ENCODE measurements at places on chromosomes 2 and 18. TPM values are rescaled to one million over a fixed set of nuclear protein-coding genes. Genes with fewer than 3 reads are reported as not detected.

STARD6 gene
- not detected for total RNA-seq

GPBAR1 gene
- total RNA-seq = 3.5 TPM

RAB17 gene
- 217 TPM for total RNA-seq

RETSAT gene
- total RNA-seq = 490 TPM

DNA sequence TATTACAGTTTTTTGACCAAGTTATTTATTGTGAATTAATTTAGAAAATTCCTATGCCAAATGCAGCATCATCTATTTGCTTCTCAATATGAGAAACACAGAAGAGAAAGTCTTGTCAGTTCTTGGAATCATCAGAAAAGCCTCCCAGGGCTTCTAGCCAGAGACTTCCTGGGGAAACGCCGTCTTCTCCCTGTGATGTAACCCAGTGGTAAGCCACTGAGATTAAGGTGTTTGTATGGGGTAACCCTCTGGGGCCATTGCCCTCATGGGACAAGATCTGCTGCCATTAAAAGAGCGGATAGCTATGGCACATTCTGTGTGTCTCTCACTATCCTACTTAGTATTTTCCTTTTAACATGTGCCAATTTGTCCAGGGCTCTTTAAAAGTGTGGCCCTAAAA lies 28.0 kb downstream of the ANKRD29 start:
- no peak for DNase-seq

DNA sequence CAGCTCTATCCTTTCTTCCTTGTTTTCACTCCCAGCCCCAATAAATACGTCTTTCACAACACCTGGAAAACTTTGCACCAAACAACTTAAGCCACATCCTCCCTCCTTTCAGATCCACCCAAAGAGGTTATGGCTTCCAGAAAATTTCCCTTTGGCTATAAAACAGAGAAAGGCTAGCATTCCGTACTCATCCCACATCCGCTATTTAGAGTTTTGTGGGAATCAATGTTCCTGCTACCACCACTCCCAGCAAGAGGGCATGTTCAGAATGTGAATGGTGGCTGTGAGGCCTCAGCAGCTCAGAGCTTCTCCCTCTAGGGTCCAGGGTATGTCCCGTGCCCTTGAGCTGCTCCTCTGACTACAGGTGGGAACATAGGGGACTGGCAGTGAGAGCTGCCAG lies 214.6 kb downstream of the NCK2 start:
- no peak for DNase-seq

DNA sequence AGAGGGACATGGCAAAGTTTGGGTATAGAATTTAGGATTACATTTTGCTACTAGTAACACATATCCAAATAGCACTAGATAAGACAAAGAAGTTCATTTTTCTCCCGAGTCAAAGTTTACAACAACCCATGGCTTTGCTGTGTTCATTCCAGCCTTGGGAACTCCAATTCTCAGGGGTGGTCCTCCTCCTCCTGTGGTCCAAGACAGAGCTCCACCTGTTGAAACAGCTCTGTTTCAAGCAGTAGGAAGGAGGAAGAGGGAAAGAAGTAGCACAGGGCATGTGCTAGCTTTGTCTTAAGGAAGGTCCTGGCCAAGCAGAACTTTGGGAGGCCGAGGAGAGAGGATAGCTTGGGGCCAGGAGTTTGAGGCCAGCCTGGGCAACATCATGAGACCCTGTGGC lies 113.8 kb upstream of the SIX2 start:
- no peak for DNase-seq

DNA sequence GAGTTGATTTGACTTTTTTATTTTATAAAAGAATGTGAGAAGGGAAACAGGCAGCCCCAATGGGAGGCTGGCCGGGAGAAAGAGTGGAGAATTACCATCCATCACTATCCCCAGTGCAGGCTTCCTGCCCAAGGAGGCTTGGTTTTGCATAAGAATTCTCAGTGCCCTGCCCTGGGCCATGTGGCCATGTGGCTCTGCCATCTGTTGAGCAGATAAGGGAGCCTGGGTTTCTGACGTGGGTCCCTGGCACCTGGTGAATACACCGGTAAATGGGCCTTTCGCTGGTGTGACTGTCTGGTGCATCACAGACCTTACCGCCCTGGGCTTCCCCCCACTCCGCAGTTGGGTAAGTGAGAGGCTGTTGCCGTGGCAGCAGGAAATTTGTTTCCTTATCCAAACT lies 54.5 kb upstream of the TMEM163 start:
- no peak for DNase-seq

DNA sequence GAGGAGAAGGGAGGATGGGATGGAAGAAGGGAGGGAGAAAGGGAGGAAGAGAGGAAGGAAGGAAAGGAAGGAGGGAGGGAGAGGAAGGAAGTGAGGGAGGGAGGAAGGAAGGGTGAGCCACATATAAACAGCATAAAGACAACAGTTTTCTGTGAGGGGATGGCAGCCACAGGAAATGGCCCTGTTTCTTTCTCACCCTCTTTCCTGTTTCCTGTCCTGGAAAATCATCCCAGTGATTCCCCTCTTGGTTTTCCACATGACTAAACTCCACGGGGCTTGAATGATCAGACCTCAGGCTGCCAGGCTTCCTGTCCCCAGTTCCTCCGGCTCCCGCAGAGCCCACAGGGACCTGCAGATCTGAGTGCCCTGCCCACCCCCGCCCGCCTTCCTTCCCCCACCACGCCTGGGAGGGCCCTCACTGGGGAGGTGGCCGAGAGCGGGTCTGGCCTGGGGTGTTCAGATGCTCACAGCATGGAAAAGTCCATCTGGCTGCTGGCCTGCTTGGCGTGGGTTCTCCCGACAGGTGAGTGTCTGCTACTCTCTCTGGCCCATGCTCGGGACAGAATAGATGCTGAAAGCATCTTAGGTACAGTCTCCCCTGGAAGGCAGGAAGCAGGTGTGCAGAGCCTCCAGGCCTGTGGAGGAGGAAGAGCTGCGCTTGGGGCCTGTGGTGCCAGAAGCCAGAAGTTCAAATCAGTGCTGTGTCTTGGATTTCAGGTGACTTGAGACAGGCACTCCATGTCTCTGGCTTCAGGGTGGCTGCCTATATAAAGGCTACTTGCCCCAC lies at the start of gene SIGLEC15:
Gene SIGLEC15, plus strand, starts transcription at position 418 of the 787 bp plus-strand sequence. Its CDS starts 54 bp downstream, at position 472.
- no peak for DNase-seq

DNA sequence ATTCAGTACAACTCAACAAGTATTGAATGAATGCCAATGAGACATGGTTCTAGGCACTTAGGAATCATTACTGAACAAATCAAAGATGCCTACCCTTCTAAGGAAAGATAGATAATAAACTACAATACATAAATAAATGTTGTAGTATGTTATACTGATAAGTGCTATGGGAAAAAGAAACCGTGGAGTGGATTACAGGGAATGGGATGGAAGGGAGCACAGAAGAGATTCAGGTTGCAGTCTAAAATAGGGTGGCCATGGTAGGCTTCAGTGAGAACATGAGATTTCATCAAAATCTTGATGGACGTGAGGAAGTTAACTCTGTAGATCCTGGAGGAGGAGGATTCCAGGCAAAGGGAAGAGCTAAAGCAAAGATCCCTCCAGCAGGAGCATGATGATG lies 17.9 kb upstream of the CREB1 start:
- DNase-seq = no peak

GRCh38 chr2:214987261-214987660 lies 151.2 kb downstream of the ABCA12 start:
- no peak for DNase-seq

- DNase-seq = no peak
Measured at GRCh38 chr2:24919506-24920097, 435 bp downstream of the ADCY3 start.

DNA sequence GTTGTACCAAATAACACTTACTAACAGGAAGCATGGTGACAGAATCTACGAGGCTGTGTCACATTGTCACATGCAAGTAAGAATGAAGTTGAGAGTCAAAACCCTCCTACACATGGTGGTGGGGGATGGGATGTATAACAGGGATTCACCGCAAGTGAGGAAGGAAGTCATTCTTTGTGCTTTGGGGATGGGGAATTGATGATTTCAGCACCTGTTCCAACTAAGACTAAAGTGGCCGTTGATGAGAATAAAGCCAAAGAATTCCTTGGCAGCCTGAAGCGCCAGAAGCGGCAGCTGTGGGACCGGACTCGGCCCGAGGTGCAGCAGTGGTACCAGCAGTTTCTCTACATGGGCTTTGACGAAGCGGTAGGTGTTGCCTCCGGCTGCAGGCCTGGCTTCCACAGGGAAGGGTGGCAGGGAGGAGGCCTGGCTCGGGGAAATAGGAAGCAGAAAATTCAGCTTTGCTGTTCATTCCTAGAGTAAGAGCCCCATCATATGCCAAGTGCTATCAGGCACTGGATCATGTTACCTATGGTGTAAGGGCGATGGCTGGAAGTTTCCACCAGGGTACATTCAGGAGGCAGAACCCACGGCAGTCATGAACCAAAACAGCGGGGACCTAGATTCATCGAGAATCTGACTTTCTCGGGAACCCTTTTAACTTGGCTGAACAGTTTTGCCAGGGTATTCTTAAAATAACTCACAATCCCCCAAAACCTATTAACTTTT lies 120.3 kb downstream of the UXS1 start:
- no peak for DNase-seq

DNA sequence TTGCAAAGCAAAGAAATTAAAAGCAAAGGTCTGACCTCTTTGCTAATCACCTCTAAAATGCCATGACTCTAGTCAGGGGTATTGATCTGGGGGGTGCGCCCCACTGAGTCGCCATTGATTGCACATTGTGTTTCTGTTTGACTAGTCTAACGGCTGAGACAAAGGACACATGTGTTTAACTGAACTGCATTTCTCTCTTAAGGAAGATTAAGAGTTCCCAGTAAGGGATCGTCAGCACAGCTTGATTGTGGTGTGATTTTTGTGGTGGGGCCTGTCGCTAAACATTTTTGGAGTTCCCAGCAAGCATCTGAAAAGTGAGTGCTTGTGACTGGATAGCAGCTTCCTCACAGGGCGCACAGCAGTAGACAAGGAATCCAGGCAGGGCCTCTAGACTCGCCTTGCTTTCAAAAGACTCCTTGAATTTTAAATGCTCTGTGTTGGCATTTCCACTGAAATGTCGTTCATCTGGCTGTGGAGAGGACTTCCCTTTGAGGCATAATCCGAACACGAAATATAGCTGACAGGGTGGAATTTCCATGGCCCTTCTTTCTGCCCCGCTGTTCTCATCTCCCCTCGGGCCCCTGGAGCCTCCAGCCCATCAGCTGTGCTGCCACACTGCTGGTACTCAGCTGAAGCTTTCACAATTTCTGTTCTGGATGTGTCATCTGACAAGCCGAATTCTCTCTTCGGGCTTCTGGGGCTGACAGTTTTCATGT lies 126.3 kb downstream of the FAM168B start:
- no peak for DNase-seq

DNA sequence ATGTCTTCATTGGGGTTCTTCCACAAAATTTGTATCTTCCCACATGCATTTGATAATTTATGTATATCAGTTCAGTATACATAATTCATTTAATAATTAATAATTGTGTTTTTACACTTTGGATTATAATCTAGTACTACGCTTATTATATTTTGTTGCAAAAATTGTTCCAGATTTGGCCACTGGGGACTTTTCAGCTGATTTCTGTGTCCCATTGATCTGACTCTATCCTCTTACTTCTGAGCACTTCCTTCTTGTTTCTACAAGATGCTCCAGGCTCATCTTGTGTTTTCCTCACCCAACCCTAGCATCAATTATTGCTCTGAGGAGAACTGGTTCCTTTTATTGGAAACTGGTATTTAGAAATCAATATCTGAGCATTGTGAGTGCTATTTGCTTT lies 215.3 kb upstream of the CDH19 start:
- DNase-seq = no peak

DNA sequence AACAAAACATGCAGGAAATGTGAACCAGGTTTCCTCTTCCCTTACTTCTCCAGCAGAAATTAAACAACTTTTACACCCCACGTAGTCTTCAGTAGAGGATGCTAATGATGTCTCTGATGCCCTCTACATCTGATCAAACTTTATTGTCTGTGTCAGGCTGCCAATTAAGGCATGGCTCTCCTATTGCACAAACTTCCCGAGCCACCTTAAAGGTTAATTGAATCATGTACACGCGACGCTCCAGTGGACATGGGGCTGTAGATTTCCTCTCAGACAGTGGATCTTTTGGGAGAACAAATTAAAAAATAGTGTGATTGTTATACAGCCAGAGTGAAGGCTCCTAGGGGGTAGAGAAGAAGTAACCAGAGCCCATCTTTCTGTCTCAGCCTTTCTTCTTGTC lies 301.6 kb downstream of the SMAD2 start:
- no peak for DNase-seq

DNA sequence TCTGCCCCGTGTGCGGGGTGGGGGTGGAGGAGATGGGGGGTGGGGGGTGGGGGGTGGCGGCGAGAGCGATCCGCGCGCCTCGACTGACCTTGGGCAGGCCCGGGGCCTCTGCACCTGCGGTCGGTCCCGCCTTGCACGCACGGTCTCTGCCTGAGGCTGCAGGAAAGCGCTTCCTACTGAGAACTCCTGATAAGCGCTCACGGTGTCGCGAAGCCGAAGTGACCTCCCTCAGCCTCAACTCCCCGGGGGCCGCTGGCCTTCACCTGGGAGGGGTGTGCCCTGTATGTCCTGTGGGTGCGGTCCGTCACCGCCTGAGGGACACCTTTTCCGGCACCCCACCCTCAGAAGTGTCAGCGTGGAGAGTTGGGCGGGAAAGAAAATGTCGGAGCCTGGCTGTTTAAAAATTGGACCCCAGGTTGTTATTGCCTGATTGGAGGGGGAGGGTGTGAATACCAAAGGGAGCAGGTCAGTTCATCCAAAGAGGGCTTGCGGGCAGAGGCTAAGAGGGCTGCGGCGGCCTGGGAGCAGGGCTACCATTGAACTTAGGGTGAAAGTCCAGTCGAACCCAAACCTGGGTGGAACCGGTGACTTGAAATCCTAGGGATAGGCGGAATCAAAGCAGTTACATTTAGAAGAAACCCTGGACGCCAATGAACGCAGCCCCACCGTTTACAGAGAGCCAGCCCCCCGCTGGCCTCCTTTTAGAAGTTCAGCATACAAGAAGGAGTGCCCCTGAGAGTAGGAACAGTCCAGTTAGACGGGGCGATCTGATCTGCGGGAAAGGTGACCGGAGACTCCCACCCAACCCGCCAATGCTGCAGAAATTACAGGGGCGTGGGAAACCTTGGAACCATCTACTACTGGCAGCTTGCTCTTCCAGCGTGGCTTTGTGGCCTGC lies 1.2 kb downstream of the MAL start:
- DNase-seq = no peak

DNA sequence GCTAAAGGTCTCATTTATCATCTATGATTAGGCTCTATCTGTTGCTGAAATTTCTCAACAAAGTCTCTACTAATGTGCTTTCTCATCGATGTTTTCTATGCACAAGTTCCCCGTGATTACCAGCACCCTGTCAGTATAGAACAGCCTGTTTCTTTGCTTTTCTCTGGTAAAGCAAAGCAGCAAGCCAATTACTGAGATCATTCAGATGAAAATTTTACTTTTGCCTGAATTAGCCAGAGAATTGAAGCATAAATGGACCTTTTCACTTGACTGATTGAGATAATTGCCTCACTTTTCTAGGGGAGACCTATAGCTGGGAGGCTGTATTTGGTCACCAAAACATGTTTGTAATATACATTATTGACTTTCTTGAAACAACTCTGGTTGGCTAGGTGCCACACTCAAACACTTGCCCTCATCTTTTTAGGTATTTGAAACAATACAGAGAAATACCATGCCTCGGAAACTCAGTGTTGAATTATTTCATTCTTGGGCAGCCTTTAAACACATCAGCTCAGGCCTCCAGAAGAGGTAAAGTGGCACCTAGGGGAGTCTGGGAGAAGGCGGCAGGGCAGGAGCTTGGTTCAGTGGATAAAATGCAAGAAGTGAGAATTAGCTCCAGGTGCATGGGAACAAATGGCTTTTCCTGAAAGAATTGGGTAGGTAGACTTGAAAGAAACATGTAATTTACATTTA lies 96.2 kb downstream of the GALNT3 start:
- DNase-seq = no peak
